NB4 (cell line): ENCODE measurements at places on chromosomes 2 and 18.
A peak's percentile ranks its signal among the peaks of the same experiment; 100 is the strongest.

DNA sequence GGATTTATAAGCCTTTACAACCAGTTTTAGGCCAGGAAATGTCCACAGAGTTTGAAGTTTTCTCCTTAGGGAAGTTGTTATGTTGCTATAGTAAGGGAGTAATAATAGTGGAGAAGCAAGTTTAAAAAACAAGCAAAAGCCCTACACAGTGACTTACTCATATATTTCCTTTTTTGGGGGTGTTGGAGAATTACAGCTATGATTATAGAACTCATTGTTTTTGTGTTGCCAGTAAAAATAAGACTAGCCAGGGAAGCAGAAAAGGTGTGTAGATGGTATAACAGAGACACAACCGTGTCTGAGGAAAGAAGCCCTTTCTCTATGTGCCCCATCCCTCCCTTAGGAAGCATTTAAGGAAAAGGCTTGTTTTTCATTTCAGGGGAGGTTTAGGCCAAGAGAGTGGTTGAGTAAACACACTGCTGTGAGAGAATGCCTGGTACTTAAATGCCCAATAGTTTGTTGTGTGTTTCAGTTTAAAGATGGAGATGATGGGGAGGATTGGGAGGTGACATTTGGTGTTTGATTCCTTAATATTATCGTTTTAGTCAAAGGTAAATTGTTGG, 2.3 kb downstream of the VAPA start:
- no peak for DNase-seq

DNA sequence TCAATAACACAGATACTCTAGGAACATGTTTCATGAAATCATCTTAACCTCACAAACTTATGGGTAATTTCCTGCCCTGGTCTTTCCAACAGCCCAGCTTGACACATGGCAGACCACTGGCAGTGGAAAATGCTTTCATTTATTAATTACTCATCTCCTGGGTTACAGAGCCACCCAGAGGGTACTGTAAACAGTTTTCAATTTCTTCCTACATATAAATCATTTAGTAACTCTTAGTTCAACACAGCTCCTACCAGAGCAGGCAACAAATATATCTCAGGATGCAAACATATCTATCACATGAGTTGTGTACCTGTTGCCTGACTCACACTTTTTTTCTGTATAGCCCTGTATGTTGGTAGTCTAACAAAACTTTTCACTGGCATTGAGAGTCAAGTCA, 99.2 kb upstream of the VRK2 start:
- DNase-seq = no peak

DNA sequence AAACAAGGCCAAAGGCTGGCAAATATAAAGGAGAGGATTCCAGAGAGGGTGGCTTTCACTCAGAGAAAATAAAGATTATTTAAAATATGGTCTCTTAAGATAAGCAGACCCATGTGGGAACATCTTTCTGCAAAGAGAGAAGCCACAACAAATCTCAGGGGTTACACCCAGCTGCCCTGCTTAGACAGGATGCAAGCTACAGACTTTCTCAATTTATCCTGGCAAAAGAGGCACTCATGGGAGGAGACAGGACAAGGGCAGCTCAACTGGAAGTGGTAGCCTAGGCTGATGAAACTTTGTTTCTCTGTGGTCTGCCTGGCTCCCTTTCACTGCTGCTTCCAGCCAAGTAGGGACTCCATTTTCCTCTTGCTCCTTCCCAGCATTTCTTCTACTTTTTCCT, 25.9 kb upstream of the SULT1C4 start:
- DNase-seq = no peak

- no peak for DNase-seq
These were observed 40.5 kb downstream of the CYP20A1 start for GRCh38 chr2:203279288-203279687.

- DNase-seq = no peak
These were observed 4.8 kb downstream of the RESP18 start for GRCh38 chr2:219327719-219328118.

- DNase-seq = no peak
These were observed 4.8 kb upstream of the SLC38A11 start for GRCh38 chr2:164960159-164960558.

DNA sequence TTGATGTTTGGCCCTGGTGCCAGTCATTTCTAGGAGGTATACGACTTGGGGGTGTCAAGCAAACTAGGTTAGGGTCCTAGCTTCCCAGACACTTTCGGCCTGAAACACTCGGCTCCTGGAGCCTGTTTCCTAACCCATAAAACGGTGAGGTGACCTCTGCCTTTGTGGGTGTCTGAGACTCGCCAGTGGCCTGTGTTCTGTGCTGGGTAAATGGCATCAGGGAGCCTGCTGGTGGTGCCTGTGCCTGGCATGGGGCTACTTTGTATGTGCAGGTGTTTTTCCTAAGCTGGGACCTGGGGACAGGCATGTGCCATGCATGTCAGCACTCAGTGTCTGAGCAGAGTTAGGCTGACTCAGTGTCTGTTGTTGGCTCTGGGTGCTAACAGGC, 139.2 kb downstream of the GLI2 start:
- no peak for DNase-seq

GRCh38 chr18:45326505-45326904, 288.8 kb upstream of the SLC14A2 start:
- DNase-seq = no peak

GRCh38 chr2:237661799-237662328, 34.5 kb downstream of the LRRFIP1 start:
- DNase-seq = no peak

DNA sequence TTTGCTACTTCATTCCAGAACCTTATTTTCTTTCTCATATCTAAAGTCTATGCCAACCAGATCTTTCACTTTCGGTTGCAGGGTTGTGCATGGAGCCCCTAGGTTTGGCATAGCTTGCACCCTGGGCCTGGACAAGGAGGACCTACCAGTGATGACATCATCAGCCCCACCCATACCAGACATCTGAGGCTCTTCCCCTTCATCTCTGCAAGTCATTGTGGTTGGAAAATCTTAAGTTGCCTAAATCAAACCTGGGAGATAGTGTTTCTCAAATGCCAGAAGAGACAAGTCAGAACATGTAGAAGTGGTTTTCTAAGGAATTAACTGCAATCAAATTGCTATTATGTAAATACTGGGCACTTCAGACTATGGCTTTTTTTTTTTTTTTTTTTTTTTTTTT, 363.3 kb downstream of the ZNF516 start:
- peak; percentile 40 for DNase-seq

GRCh38 chr2:179769323-179769722, 92.1 kb downstream of the ZNF385B start:
- no peak for DNase-seq

DNA sequence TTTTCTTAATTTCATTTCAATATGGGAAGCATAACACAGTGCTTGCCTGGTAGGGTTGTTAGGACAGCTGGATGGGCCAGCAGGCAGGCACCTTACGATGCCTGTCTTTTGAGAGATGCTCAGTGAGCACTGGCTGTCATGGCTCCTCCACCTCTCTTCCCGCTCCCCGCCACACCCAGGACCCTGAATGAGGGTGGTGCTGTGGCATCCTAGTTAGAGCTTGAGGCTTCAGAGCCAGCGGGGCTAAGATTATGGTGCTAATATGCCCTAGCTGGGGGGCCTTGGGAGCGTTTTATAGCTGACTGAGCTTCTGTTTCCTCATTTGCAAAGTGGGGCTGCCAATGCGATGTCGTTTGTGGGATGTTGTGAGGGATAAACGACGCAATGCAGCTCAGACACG, 37.7 kb downstream of the ASB1 start:
- no peak for DNase-seq

- DNase-seq = no peak
These were observed 96.8 kb downstream of the MCFD2 start for GRCh38 chr2:46818819-46819218.

- no peak for DNase-seq
These were observed 32.1 kb downstream of the NAT8 start for GRCh38 chr2:73610111-73610510.

- DNase-seq = no peak
These were observed 32.0 kb downstream of the CDH19 start for GRCh38 chr18:66571845-66572244.
